Left ventricle myocardium superior (tissue), 1 donor: ENCODE measurements at places on chromosomes 1 and 21. TPM values are rescaled to one million over a fixed set of nuclear protein-coding genes. Genes with fewer than 3 reads are reported as not detected.

The OR2L3 gene
- total RNA-seq: not detected

The C1orf141 gene
- total RNA-seq: not detected

The MIXL1 gene
- not detected for total RNA-seq

The KRTAP19-1 gene
- total RNA-seq: not detected

The FCN3 gene
- 19.3 TPM for total RNA-seq

The CACNA1E gene
- 1.2 TPM for total RNA-seq

The CACNA1S gene
- total RNA-seq: not detected

The NAV1 gene
- total RNA-seq: 63.3 TPM

The CA14 gene
- 22.8 TPM for total RNA-seq

The TRAPPC3 gene
- total RNA-seq: 57.8 TPM

The LGR6 gene
- 2.9 TPM for total RNA-seq

The PIGR gene
- total RNA-seq: not detected

The ZFP69 gene
- total RNA-seq: 1.9 TPM

The AGT gene
- total RNA-seq: 54.9 TPM

The SH2D1B gene
- 0.40 TPM for total RNA-seq
